Mucosa of gallbladder (tissue), 1 donor: ENCODE measurements at places on chromosomes 1 and 21.

DNA sequence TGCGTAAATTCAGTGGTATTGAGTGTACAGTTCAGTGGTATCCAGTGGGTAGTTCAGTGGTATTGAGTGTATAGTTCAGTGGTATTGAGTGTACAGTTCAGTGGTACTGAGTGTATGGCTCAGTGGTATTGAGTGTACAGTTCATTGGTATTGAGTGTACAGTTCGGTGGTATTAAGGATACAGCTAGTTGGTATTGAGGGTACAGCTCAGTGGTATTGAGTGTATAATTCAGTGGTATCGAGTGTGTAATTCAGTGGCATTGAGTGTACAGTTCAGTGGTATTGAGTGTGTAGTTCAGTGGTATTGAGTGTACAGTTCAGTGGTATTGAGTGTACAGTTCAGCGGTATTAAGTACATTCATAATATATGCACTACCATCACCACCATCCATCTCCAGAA is 23.5 kb upstream of the KCNAB2 start:
- DNase-seq: no peak

DNA sequence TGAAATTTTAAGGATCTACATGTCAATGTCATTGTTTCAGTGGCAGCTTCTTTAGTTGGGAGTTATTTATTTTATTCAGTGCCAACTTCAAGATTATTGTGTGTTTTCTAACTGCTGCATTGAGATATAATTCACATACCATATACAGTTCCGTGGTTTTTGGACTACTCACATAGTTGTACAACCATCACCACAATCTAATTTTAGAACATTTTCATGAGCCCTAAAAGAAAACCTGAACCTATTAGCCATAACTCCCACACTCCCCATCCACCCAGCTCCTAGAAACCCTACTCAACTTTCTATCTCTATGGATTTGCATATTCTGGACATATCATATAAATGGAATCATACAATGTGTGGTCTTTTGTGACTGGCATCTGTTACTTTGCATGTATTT is 220.0 kb downstream of the LRRC40 start:
- DNase-seq: no peak

GRCh38 chr1:246404078-246404477 is 103.0 kb downstream of the SMYD3 start:
- DNase-seq: no peak

DNA sequence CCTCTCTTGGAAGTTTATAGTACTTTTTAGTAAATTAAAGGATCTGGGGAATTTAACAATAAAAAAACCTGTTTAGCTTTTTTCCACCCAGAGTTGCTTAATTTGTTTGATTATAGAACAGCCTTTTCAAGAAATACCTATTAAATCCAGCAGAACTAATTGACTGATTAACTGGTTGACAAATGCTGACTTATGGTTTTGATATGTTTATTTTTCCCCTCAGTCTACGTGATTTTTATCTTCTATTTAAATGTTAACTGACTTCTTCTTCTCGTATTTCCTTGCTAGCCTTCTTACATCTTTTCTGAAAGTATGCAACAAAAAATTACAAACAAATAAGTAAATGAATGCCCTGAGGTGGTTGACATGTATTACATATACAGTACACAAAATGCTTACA is 302.9 kb upstream of the SPAG17 start:
- DNase-seq: no peak

DNA sequence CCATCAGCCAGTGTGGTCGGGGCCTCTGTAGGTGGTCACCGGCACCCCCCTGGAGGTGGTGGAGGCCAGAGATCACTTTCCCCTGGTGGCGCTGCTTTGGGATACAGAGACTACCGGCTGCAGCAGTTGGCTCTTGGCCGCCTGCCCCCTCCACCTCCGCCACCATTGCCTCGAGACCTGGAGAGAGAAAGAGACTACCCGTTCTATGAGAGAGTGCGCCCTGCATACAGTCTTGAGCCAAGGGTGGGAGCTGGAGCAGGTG is 961 bp downstream of the RBM15 start:
- no peak for DNase-seq

- no peak for DNase-seq
These were observed 8.7 kb upstream of the RSRP1 start for GRCh38 chr1:25255706-25256577.

DNA sequence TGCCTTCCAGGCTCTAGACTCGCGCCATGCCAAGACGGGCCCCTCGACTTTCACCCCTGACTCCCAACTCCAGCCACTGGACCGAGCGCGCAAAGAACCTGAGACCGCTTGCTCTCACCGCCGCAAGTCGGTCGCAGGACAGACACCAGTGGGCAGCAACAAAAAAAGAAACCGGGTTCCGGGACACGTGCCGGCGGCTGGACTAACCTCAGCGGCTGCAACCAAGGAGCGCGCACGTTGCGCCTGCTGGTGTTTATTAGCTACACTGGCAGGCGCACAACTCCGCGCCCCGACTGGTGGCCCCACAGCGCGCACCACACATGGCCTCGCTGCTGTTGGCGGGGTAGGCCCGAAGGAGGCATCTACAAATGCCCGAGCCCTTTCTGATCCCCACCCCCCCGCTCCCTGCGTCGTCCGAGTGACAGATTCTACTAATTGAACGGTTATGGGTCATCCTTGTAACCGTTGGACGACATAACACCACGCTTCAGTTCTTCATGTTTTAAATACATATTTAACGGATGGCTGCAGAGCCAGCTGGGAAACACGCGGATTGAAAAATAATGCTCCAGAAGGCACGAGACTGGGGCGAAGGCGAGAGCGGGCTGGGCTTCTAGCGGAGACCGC is 2.0 kb upstream of the OLIG2 start:
- no peak for DNase-seq
